ENCODE measurements at places on chromosomes 12 and 14.

DNA sequence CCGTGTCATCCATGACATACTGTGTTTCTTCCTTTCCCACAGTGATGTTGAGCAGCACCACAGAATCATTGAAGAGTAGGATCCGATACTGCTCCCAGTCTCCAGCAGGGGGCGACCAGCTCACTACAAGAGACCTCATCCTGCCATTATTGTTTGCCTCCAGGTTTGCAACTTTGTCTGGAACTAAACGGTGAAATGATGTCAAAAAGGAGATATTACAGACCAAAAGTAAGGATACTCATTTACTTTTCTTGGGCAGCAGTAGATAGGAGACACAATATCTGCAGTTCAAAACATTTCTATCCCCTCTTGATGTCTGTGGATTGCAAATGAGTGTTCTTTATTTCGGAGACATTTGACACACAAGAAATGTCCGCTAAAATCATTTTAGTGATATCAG, 47.2 kb downstream of the PTPRB start:
- DNase-seq, result peak; percentile 73
- no peaks in the 10 kb centered on the region for H3K36me3 ChIP-seq
- no peaks in the 10 kb centered on the region for H3K4me1 ChIP-seq
- H3K27ac ChIP-seq, result no peak overlapping the region
- H3K27me3 ChIP-seq, result no peaks in the 10 kb centered on the region

- no peak for DNase-seq
- no peaks in the 10 kb centered on the region for H3K36me3 ChIP-seq
- H3K27ac ChIP-seq, result no peak overlapping the region
Observed at GRCh38 chr12:27193854-27194544, 50.1 kb upstream of the STK38L start.

DNA sequence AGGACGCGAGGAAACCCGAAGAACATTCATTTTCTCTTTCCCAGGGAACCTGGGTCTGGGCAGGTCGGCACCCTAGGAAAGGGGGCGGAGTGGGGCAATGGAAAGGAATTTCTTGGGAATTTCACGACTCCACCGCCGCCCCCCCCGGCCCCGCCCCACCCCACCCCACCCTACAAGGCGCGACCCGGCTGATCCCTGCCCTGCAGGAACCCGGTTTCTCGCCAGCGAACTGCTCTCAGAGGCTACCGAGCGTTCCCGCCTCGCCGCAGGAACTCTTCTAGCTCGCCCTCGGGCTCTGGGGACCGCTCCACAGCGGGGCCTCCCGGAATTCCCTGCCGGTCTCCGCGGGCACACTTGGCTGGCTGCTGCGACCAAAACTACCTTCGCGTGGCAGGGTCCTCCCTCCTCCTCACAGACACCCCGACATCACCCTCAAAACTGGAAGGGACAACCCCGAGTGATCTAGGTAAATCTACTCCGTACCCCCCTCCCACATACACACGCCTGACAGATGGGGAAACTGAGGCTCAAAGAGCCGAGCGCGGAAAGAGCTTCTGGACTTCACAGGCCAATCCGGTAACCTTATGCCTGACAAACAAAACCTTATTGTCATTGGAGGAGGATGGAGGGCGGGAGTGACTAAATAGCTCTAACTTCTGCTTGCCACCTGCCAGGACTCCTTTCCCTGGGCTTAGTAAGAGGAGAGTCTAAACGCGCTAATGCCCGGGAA, 785 bp upstream of the ACTN1 start:
- peak; percentile 80 for DNase-seq
- H3K27me3 ChIP-seq, result no peaks in the 10 kb centered on the region
- peak overlapping the region; percentile 74 for H3K4me3 ChIP-seq
- H3K36me3 ChIP-seq, result no peaks in the 10 kb centered on the region
- peaks cover 46% of the 10 kb centered on the region for H3K4me1 ChIP-seq
- peak overlapping the region; percentile 92 for H3K27ac ChIP-seq

DNA sequence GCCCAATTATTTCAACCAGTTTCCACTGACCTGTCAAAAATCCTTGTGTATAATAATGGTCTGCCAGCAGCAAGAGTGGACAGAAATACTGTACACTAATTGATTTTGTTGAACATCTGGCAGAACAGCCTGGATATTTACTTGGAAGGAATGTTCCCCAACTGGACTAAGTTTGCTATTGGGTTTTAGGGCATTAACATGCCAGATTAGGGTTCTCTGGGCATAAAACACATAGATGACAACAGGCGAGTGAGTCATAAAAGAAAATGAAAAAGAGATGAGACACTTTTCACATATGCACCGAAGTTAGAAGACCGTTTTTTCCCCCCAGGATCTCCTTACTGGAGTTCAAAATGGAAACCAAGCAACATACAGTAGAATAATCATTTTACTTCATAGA, 236.3 kb upstream of the NAV3 start:
- no peaks in the 10 kb centered on the region for H3K4me1 ChIP-seq
- no peak for DNase-seq
- no peak overlapping the region for H3K4me3 ChIP-seq
- H3K27ac ChIP-seq, result no peak overlapping the region
- no peaks in the 10 kb centered on the region for H3K36me3 ChIP-seq
- no peaks in the 10 kb centered on the region for H3K27me3 ChIP-seq

GRCh38 chr12:64706306-64706705, 52.9 kb downstream of the GNS start:
- DNase-seq, result no peak
- H3K4me3 ChIP-seq, result no peak overlapping the region
- no peaks in the 10 kb centered on the region for H3K36me3 ChIP-seq

- no peaks in the 10 kb centered on the region for H3K36me3 ChIP-seq
- H3K27me3 ChIP-seq, result peaks cover 6% of the 10 kb centered on the region
- H3K4me3 ChIP-seq, result no peak overlapping the region
- no peak overlapping the region for H3K27ac ChIP-seq
- H3K4me1 ChIP-seq, result no peaks in the 10 kb centered on the region
- DNase-seq, result no peak
Observed at GRCh38 chr14:69822456-69822855, 25.4 kb upstream of the SLC10A1 start.

DNA sequence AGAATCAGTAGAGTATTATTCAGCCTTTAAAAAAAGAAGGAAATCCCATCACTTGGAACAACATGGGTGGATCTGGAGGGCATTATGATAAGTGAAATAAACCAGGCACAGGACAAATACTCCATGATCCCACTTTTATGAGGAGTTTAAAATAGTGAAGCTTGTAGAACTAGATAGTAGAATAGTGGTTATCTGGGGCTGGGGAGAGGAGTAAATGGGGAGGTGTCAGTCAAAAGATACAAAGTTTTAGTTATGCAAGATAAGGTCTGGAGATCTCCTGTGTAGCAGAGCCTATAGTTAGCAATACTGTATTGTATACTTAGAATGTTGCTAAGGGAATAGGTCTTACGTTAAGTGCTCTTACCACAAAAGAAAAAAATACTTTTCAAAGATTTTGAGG, 64.9 kb downstream of the RIC8B start:
- DNase-seq, result no peak
- no peaks in the 10 kb centered on the region for H3K36me3 ChIP-seq
- H3K27me3 ChIP-seq, result no peaks in the 10 kb centered on the region
- no peak overlapping the region for H3K4me3 ChIP-seq
- H3K4me1 ChIP-seq, result peaks cover 12% of the 10 kb centered on the region

DNA sequence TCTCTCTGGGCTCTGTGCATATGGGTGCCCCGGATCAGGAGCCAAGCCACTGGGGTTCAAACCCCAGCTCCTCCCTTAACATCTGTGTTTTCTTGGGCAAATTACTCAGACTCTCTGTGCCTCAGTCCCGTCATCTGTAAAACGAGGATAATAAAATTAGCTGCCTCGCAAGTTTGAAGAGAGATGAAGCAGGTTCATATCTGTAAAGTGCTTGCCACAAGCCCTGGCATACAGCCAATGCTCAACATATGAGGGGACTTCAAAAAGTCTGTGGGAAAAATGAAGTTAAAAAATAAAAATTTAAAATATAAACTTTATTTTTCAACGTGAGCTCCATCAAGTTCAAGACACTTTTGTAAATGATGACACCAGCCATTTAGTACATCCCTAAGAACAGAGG, 276.7 kb downstream of the FOXN3 start:
- no peak overlapping the region for H3K27ac ChIP-seq
- DNase-seq, result no peak
- H3K4me1 ChIP-seq, result no peaks in the 10 kb centered on the region
- H3K4me3 ChIP-seq, result no peak overlapping the region
- H3K36me3 ChIP-seq, result no peaks in the 10 kb centered on the region

GRCh38 chr12:121181181-121181580, 28.7 kb upstream of the P2RX4 start:
- H3K27me3 ChIP-seq, result no peaks in the 10 kb centered on the region
- no peak overlapping the region for H3K4me3 ChIP-seq
- peaks cover 5% of the 10 kb centered on the region for H3K4me1 ChIP-seq
- H3K27ac ChIP-seq, result no peak overlapping the region
- peaks cover 44% of the 10 kb centered on the region for H3K36me3 ChIP-seq

DNA sequence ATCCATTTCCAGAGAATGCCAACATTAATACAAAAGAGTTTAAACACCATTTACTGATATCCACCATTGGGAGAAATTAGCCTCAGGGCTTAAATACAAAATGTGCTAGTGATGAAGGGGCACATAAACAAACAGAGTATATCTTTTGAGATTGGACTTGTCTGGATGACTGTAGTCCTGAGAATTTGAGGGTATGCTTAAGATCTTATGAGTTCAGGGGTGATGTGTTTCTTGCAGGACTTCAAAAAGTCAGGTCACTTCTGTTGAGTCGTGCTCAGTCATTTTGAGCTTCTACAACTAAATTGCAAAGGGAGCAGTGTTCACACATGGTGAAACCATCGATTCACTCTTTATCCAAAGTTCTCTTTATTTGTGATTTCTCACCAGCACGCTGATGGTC, 425.7 kb downstream of the ATP23 start:
- no peaks in the 10 kb centered on the region for H3K4me1 ChIP-seq
- no peaks in the 10 kb centered on the region for H3K27me3 ChIP-seq
- no peaks in the 10 kb centered on the region for H3K36me3 ChIP-seq
- H3K27ac ChIP-seq, result no peak overlapping the region

GRCh38 chr12:127731657-127732056, 535.3 kb upstream of the TMEM132C start:
- no peaks in the 10 kb centered on the region for H3K27me3 ChIP-seq
- no peak overlapping the region for H3K4me3 ChIP-seq
- H3K4me1 ChIP-seq, result peaks cover 7% of the 10 kb centered on the region
- no peak overlapping the region for H3K27ac ChIP-seq
- no peaks in the 10 kb centered on the region for H3K36me3 ChIP-seq

GRCh38 chr12:69055280-69055679, 122.3 kb upstream of the CPM start:
- no peak overlapping the region for H3K27ac ChIP-seq
- H3K27me3 ChIP-seq, result no peaks in the 10 kb centered on the region
- peaks cover 23% of the 10 kb centered on the region for H3K4me1 ChIP-seq
- H3K36me3 ChIP-seq, result no peaks in the 10 kb centered on the region

- H3K4me1 ChIP-seq, result no peaks in the 10 kb centered on the region
- H3K4me3 ChIP-seq, result no peak overlapping the region
- no peak overlapping the region for H3K27ac ChIP-seq
- no peaks in the 10 kb centered on the region for H3K36me3 ChIP-seq
Observed at GRCh38 chr12:48165089-48165981, 8.0 kb upstream of the ASB8 start.

DNA sequence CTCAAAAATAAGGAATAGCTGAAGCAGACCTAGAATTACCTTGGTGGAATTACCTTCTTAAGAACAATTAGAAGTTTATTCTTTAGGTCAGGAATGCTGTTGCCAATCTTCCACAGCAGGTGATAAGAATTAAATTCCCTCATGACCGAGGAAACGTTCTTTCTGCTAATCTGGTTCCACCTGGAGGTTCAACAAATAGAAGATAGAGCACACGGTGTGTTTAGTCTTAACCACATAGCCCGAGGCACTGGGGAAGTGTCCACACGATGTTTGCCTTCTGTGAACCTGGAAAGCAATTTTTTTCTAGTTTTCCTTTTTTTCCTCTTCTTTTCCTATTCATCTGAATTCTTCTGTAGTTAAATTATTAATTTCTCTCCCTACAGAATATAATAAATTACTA, 906.9 kb downstream of the NRXN3 start:
- H3K27me3 ChIP-seq, result peaks cover 2% of the 10 kb centered on the region
- no peak overlapping the region for H3K27ac ChIP-seq
- H3K4me1 ChIP-seq, result peaks cover 10% of the 10 kb centered on the region
- H3K36me3 ChIP-seq, result no peaks in the 10 kb centered on the region
- H3K4me3 ChIP-seq, result no peak overlapping the region

GRCh38 chr12:6840330-6840729, 395 bp upstream of the GNB3 start:
- no peak for DNase-seq
- no peaks in the 10 kb centered on the region for H3K27me3 ChIP-seq
- H3K4me3 ChIP-seq, result no peak overlapping the region

DNA sequence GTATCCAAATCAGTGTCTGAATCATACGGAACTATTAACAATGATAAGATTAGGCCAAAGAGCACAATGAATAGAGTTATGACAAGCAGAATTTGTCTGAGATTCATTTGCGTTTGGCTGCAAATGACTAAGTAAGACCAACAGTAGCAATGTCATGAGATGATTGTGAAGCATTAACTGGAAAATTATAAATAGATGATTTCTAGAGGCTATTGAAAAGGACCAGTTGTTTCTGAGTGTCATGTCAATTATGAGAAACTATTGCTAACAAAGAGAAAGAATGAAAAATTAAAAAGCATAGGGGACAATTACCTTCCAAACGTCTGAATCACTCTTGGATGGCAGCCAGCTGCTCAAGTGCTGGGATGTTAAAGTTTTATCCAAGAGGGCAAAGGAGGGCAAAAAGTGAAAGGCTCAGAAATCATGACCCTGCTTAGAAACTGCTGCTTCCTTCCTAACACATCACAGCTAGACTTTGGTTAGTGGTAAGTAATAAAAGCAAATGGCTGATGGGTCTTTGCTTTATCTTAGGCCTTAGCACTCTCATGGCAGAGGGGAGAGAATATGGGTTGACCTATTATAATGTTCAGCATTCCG, 89.0 kb downstream of the AKAP6 start:
- no peak overlapping the region for H3K27ac ChIP-seq
- H3K4me1 ChIP-seq, result peaks cover 5% of the 10 kb centered on the region
- H3K36me3 ChIP-seq, result no peaks in the 10 kb centered on the region
- H3K4me3 ChIP-seq, result no peak overlapping the region

DNA sequence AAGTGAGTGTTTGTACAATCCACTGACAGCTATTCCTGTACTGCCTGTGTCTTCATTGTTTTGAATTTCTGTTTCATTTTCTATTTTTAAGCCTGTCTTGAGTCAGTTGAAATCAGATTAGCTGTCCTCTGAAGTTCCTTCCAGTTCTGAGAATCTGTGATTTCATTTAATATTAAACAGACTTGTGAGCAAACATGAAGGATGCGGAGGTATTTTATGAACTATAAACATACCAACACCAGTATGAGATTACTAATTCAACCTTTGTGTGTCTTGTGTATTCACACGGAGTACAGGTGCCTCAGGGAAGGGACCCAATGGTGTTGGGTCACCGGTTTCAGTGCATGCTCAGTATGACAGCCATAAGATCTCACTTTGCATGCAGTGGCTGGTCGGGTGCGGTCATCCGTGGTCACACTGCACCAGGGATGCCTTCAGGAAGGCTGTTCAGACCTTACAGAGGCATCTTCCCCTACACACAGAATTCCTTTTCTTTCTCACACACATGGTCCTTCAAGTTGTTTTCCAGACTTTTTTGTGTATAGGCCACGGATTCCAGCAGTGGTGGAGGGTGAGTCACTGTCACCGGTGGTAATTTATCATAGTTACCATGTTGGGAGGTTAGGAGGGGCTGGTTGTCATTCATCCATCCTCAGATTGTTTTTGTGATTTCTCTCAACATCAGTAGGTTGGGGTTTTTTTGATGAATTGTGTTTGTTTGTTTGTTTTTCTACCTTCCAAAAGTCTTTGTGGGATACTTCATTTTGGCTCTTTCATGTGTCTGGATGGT, 103.0 kb upstream of the SFSWAP start:
- H3K36me3 ChIP-seq, result no peaks in the 10 kb centered on the region
- no peak overlapping the region for H3K4me3 ChIP-seq
- no peaks in the 10 kb centered on the region for H3K27me3 ChIP-seq
- no peak for DNase-seq

Data from suprapubic skin (tissue), 4 donors.